Fibroblast of pulmonary artery (primary cell): ENCODE measurements at places on chromosomes 7 and 10.

DNA sequence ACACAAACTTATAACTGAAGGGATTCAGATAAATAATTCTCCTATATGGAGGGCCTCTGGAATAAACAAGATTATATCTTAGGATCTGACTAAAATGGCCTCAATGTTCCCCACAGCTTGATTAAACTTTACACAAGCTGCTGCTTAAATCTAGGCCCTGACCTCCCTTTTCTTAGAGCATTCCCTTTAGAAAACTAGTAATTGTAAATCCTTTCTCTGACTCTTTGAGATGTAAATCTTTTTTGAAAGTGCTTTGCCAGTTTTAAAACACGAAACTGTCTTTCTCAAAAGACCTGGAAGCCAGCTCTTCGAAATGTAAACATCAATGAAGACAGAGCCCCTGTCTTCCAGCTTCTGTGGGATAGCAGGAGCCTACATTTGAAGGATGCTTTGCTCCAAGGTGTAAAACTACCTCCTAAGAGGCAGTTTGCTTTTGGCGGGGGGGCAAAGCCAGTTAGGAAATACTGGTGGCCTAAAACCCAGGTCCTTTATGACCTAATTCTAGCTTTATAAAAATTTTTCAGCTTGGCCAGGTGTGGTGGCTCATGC is 758.7 kb downstream of the CNTNAP2 start:
- DNase-seq: no peak

GRCh38 chr7:142420554-142421362 is 162.9 kb upstream of the PRSS58 start:
- peak; percentile 13 for DNase-seq

DNA sequence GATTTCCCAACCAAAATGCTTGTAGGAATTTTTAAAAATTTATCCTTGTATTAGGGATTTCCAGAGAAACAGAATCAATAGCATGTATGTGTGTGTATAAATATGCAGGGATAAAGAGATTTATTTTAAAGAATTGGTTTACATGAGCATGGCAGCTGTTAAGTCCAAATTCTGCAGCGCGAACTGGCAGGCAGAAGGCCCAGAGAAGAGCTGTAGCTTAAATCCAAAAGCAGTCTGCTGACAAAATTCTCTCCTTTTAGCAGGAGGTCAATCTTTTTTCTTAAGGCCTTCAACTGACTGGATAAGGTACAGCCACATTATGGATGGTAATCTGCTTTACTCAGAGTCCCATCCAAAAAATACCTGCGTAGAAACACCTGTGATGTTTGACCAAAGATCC is 42.0 kb downstream of the PRR15 start:
- no peak for DNase-seq

- DNase-seq: no peak
These were observed 182.5 kb downstream of the SEMA3D start for GRCh38 chr7:85004402-85004801.

- no peak for DNase-seq
These were observed 52.5 kb upstream of the CAMK2B start for GRCh38 chr7:44377681-44378421.

- DNase-seq: no peak
These were observed 6.3 kb upstream of the CTBP2 start for GRCh38 chr10:125166658-125167057.
